NCI-H1092 treated with DMSO at 0.1 percent for 48 hours (cell line): ENCODE measurements at places on chromosomes 4 and X.
A peak's percentile ranks its signal among the peaks of the same experiment; 100 is the strongest.

DNA sequence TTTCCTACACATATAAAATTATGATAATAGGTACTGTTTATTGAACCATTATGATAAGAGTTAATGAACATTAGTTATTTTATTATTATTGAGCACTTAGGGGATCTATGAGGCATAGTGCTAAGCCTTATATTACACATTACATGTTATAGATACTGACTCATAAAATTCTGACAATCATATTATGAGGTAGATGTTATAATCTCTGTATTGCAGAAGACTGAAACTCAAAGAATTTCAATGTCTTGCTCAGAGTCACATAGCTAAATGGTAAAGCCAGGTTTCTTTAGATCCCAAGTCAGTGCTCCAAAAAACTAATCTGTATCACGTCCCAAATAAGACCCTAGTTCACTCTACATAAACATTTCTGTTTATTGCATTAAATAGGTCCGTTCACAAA, 207.2 kb upstream of the CNKSR2 start:
- no peak for DNase-seq

DNA sequence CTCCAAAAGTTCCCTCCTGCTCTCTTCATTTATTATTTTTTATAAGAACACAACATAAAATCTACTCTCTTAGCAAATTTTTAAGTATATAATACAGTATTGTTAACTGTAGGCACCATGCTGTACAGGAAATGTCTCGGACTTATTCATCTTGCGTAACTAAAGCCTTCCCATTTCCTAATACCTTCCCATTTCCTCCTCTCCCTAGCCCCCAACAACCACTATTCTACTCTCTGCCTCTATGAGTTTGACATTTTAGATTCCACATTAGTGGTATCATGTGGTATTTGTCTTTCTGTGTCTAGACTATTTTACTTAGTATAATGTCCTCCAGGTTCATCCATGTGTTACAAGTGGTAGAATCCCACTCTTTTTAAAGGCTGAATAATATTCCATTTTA, 15.8 kb upstream of the SYTL4 start:
- no peak for DNase-seq

GRCh38 chrX:41409006-41409405, 38.1 kb upstream of the NYX start:
- DNase-seq, result no peak

DNA sequence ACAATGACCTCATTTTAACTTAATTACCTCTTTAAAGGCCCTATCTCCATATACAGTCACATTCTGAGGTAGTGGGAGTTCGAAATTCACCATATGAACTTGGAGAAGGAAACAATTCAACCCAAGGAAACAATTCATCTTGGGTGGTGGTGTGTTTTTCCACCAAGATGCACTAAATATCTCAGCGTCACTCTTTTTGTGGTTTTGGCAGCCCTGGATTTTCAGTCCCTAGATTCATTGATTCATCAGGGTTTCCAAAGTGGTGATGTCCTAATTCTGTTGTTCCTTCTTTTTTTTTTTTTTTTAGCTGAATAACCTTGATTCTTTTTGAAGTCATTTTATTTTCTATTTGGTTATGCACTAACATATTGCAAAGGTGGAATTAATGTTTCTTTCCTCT, 162.6 kb upstream of the RAPGEF2 start:
- no peak for DNase-seq

- DNase-seq, result no peak
Measured at GRCh38 chr4:73772363-73772762, 32.0 kb downstream of the CXCL8 start.

DNA sequence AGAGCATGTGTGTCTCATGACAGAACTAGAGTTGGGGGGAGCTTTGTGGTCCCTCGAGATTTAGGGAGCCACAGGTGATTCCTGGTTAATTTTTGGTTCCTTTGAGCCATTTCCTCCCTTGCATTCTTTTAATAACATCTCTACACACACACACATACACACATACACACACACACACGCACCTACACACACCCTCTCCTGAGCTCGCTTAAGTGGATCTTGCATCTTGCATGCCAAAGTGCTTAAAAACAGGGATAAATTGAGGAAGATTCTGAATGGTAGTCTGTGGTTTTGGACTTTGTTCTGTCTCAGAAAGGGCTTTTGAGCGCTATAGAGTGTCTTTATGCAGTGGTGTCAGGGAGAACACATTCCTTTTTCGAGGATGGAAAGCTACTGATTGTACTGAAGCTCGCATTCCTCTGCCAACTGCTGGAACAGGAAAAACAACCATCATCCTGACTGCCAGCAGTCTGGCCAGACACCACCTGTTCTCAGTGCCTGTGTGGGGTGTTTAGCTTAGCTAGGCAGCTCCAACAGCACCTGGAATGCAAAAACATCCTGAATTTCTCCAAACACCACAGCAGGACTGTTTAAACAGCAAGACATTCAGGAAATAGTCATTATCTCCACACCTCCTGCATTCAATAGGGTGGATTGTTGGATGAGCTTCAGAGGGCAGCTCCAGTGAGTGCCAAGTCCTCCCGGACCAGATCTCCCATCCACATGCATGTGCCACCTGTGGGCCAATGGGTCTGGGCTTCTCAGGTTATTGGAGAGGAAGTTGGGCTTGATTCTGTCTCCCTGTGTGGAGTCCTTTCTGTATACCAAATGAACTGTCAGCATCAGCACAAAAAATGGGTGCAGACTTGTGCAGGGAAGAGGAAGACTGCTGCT, 21.9 kb upstream of the IGFBP7 start:
- DNase-seq, result peak; percentile 10

DNA sequence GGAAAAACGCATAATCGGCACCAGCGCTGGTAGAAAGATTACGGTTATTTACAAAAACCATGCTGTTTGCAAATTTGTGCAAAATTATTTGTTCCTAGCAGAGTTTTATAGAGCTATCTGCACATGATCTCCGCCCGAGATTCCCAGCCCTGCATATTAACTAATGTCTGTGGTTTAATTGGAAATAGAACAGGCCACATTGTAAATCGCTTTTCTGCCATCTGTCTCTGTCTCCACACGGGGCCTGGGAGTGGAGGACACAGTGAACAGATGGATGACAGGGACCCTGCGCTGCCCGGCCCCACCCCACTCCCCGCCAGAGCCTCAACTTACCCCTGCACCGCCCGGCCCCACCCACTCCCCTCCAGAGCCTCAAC, 126.9 kb downstream of the FAM53A start:
- DNase-seq, result no peak

- DNase-seq, result no peak
Measured at GRCh38 chrX:111127038-111127437, 31.0 kb downstream of the PAK3 start.

- no peak for DNase-seq
Measured at GRCh38 chr4:18012807-18013462, 8.6 kb downstream of the LCORL start.

DNA sequence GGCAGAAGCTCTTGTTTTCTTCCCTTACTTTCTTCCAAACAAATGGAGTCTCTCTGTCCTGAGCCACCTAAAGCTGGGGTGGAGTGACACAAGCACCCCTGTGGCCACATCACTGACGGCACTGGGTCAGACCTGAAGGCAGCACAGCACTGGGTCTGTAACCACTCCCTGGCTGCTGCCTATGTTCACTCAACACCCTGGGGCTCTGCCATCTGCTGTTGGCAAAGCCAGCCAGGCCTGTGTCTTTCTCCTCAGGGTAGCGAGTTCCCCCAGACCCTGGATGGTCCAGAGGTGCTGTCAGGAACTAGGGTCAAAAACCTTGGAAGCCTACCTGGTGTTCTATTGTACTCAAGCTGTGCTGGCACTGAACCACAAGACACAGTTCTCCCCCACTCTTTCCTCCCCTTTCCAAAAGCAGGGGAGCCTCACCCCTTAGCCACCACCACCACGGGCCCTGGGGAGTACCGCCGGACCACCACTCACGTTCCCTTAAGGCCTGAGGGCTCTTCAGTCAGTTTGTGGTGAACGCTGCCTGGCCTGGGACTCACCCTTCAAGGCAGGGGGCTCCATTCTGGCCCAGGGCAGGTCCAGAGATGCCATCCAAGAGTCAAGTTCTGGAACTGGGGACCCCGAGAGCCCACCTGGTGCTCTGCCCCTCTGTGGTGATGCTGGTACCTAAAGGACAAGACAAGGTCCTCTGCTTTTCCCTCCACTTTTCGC, 31.5 kb downstream of the TMEM271 start:
- DNase-seq, result no peak

DNA sequence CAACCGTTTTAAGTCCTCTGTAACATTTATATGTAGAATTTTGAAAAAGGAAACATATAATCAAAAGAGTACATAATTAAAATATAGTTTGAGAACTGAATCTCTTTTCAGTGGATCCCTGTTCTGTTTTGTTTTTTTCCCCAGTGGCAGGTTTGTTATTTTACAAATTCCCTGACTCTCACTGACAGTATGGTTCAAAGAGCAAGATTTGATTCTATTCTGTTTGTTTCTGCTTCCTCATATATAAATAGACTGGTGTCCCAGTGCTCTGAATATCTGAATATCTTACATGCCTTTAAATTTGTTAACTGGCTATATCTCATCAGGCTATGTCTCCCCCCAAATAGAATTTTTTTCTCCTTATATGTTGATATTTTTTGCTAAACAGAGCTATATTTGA, 16.6 kb downstream of the SULT1E1 start:
- DNase-seq, result no peak

DNA sequence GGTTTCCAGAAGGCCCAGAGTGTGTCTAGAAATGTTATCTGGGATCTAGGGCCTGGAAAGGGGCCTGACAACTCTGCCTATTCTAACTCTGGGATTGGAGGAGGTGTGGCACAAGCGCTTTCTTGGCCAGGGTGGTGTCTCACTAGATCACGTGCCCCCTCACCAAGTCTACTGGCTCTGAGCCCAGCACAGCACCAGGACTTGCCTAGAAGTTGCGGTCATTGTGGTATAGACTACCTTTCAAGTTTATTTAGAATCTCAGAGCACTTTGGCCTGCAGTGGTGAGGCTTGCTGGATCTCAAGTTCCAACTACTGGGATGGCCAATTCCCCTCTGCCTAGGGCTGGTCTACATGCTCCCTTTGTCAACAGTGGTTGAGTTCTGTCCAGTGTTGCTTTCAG, 223.3 kb upstream of the MAGEB2 start:
- DNase-seq, result no peak

DNA sequence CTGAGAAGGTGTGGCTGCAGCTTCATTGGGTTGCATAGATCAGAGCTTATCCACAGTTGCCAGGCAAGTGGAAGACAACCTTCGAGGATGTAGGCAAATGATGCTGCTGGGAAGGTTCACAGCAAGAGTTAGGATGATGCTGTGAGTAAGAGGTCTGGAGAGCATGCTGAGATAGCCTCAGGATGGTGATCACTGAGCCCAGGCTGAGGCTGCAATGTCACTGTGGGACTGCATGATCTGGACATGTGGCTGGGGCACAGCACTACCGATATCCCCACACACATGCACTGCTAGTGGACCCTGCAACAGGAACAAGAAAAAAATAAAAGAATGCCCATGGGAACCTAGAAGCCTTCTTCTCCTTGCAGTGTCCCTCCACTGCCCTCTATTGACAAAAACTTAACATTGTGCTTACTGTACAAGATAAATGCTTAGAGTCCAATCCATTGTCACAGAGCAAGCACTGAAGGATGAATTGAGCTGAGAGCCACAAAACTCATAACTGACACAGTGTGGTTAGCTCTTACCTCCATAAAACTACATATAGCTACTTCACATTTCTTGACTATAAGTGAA, 105.6 kb downstream of the CNKSR2 start:
- peak; percentile 65 for DNase-seq

DNA sequence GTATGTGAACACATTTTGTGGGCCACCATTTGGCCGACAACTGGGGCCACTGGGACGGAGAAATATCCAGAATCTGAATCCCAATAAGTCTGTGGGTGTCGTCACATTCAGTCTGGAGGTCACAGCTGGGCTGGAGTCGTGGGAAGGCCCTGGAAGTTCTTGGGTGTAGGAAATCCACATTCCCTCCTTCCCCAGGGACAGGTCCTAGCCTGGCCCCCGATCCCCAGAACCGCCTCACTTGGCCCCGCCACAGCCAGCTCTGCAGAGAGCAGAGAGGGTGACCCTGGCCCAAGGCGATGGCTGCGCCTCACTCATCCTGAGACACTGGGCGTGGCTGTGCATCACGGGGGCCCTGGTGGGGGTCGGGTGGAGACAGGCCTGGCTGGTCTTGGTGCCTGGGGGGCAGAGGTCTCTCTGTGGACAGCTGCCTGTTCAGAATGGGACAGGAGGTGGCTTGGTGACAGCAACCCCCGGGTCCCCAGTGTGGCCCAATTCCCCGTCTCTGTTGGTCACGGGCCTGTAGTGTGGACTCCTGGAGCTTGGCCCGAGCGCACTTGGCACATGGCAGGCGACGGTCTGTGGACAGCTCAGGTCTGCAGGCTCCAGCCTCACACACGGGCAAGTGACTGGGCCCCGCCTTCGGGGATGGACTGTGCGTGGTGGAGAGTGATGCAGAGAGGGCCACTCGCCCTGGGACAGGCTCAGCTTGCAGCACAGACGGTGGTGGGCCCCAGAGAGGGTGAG, 16.4 kb downstream of the DOK7 start:
- no peak for DNase-seq

GRCh38 chr4:3518511-3518880, 13.7 kb downstream of the LRPAP1 start:
- DNase-seq, result no peak
